ENCODE measurements at places on chromosomes 1 and 21. TPM values are rescaled to one million over a fixed set of nuclear protein-coding genes. Genes with fewer than 3 reads are reported as not detected.

BARHL2 gene
- not detected for total RNA-seq

WNT4 gene
- 0.35 TPM for total RNA-seq

SERPINC1 gene
- 2,515 TPM for total RNA-seq

PGD gene
- 51.2 TPM for total RNA-seq

ZNF697 gene
- total RNA-seq = 3.6 TPM

DARS2 gene
- 11.1 TPM for total RNA-seq

MSH4 gene
- total RNA-seq = 0.08 TPM

CACNA1S gene
- not detected for total RNA-seq

KRTAP11-1 gene
- not detected for total RNA-seq

PLA2G2D gene
- not detected for total RNA-seq

TCEANC2 gene
- 2.9 TPM for total RNA-seq

FOXD2 gene
- 0.55 TPM for total RNA-seq

LBR gene
- total RNA-seq = 22.1 TPM

ACTA1 gene
- total RNA-seq = not detected

CYP4X1 gene
- 2.4 TPM for total RNA-seq

DNASE2B gene
- total RNA-seq = not detected

AGT gene
- 2,376 TPM for total RNA-seq

RSPO1 gene
- total RNA-seq = not detected

OR2L13 gene
- not detected for total RNA-seq

CFHR4 gene
- total RNA-seq = 97.9 TPM

OLIG2 gene
- not detected for total RNA-seq

GBP4 gene
- total RNA-seq = 5.3 TPM

AMIGO1 gene
- total RNA-seq = 3.5 TPM

ITLN1 gene
- 2.4 TPM for total RNA-seq

ACTL8 gene
- not detected for total RNA-seq

TNN gene
- 0.58 TPM for total RNA-seq

KCNT2 gene
- 4.1 TPM for total RNA-seq

KIF21B gene
- 0.93 TPM for total RNA-seq

TNNI3K gene
- not detected for total RNA-seq

AZIN2 gene
- total RNA-seq = 0.55 TPM

SMIM1 gene
- 4.9 TPM for total RNA-seq

LRRC38 gene
- total RNA-seq = not detected

NUCKS1 gene
- total RNA-seq = 72.3 TPM
